WERI-Rb-1 (cell line): ENCODE measurements at places on chromosomes 16 and 17.

- no peak for DNase-seq
Measured at GRCh38 chr17:51666971-51667705, 406.8 kb downstream of the UTP18 start.

- DNase-seq: no peak
Measured at GRCh38 chr17:29870836-29871465, 59.1 kb downstream of the SSH2 start.

DNA sequence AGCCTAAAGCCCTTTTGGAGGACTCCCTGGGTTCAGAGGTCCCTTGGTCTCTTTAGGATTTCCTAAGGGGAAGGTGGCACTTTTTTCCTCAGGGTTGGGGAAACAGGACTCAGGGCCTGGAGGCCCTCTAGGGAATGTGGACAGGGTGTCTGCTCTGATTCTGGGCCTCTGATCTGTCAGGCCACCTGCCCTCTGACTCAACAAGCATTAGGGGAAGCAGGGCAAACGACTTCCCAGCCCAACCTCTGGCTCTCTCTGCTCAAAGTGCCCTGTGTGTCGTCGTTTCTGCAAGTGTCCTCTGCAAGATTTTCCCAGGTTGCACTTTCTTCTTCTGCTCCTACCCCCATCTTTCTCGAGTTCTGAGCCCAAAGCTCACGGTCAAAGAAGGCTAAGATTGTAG lies 6.6 kb upstream of the IGFBP4 start:
- DNase-seq: no peak

DNA sequence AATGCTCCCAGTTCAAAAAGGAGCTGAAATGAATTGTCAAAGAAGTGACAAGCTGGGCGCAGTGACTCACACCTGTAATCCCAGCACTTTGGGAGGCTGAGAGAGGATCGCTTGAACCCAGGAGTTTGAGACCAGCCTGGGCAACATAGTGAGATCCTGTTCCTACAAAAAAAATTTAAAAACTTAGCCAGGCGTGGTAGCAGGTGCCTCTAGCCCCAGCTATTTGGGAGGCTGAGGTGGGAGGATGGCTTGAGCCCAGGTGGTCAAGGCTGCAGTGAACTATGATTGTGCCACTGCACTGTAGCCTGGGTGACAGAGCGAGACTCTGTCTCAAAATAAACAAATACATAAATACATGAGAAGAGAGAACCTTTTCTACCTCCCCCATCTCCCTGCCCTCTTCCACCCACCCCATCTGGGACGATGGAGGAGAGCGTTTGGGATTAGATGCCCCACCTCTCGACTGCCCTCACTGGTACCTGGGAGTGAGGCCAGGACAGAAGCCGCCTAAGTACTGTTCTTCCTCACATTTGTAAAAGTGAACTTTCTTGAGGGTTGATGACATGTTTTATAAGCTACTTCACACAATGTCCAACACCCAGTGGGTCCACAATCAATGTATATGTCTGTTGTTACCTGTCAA lies 2.4 kb downstream of the IL4R start:
- DNase-seq: no peak

DNA sequence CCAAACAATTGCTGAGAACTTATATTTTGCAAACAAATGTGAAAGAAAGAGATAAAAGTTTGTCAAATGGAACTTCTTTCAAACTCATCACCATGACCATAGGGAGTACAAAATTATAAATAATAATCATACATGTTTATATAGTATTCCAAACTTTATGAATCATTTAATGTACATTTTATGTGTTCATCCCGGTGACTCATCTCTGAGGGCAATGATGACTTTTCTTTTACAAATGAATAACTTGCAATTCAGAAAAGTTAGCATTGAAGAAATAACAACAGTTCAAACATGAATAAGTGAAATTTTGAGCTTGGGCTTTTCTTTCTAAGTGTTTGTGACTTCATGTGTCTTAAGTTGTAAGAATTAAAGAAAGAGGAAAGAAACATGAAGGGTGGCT lies 66.3 kb upstream of the CDH8 start:
- no peak for DNase-seq

GRCh38 chr16:27429981-27430441 lies 28.0 kb downstream of the IL21R start:
- no peak for DNase-seq

- no peak for DNase-seq
Measured at GRCh38 chr16:47142486-47142820, 1.3 kb downstream of the NETO2 start.

DNA sequence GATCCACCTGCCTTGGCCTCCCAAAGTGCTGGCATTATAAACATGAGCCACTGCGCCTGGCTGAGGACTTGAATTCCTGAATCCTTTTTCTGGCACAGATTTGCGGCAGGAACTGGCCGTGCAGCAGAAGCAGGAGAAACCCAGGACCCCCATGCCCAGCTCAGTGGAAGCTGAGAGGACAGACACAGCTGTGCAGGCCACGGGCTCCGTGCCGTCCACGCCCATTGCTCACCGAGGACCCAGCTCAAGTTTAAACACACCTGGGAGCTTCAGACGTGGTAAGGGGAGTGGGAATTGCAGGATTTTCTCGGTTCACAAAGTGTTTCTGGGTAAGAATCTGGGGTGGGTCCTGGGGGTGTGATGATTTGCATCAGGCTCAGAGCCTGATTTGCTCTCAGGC lies 41.0 kb downstream of the NDE1 start:
- no peak for DNase-seq

GRCh38 chr17:73401911-73402310 lies 90.1 kb upstream of the CDC42EP4 start:
- DNase-seq: no peak

DNA sequence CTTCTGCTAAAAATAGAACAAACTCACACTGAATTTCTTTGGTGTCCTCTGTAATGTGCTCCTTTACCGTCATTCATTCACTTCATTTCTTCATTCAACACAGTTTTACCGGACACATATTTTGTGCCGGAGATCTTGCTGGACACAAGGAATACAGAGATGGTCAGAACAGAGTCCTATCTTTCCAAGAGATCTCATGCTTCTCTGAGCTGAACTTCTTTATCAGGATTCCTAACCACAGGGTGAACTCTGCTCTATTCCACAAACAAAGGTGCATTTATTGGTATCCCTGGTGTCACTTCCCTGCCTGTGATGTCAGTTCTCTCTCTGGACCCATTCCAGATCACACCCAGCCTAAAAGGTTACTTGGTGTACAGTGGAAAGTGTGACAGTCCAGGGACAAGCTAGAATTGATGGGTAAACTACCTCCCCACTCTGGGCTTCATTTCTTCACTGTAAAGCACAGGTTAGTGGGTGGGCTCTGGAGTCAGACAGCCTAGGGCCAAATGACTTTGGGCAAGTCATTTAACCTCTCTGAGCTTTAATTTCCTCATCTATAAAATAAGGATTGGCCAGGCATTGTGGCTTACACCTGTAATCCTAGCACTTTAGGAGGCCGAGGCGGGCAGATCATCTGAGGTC lies 4.2 kb downstream of the IFI35 start:
- DNase-seq: no peak

DNA sequence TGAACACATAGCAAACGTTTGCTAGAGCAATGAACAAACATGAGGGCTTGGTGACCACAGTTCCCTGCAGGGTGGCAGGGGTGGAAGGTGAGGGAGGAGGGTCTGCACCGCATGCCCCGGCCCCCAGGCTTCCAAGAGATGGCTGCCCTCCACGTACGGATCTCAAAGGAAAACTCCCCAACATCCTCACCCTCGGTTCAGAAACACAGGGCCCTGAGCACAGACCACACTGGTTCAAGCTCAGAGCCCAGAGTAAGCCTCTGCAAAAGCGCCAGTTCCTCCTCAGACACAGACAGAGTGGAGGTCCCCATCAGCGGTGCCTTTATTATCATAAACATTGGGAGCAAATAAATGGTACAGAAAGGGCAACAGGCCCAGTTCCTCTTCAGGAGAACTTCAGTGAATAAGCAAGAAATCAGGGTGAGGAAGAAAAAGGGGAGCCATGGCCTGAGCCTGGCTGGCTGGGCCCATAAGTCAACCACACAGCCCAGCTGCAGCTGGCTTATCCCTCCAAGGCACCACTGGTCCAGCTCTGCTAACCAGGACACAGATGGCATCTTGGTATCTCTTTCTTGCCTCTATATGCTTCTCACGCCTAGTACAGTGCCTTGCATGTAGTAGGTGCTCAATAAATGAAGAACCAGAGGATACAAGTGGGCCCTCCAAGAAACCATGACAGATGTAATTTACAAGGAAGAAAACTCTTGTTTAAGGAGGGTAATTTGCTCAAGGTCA lies 11.0 kb downstream of the MPO start:
- DNase-seq: no peak

DNA sequence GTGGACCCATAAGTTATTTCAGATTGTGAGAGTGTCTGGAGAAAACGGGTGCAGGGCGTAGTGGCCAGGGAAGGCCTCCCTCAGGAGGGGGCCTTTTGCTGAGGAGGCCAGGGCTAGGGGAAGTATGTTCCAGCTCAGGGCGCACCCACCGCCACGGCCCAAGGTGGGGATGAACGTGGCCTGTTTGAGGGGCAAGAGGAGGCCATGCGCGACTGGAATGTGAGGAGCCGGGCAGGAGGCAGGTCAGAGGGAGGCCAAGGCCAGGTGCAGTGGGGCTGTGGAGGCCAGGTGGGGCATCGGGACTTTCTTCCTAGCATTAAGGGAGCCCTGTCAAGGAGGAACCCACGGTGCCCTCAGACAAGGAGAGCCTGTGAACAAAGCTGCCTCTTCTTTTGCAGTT lies 26.7 kb downstream of the SLC12A3 start:
- DNase-seq: no peak

DNA sequence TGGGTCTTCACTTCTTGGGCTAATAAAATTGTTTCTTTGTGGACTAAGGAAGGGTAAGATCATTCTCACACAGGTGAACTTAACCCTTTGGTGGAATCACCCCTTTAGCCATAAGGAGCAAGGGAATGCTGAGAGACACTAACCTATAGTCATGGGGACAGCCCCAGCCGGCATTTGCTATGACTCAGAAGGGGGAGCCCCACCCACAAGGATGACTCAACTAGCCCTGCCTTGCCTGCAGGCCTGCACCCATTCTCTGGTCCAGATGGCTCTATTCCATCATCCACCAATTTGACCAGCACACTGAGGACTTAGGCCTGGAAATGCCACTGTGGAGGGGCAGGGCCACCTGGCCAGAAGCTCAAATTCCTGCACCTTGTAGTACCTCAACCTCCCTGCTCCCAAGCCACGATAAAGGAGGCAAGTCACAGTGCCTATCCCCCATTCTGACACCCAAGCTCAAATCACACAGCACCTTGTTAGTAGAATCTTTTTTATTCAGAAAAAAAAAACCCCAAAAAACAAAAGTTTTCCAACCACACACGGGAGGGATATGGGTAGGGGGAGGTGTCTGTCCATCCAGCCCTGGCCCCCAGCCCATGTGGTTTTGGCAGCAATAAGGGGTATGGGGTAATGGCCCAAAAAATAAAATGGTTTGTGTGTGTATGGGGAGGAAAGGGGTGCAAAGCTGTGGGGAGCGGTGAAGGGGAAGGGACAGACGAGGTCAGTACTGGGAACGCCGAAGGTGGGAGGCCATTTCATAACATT lies 3.0 kb downstream of the PFN1 start:
- peak; percentile 50 for DNase-seq

GRCh38 chr17:8332688-8333087 lies 7.0 kb upstream of the ODF4 start:
- peak; percentile 56 for DNase-seq

GRCh38 chr17:28446716-28447395 lies 26.6 kb upstream of the SLC13A2 start:
- no peak for DNase-seq

GRCh38 chr17:8125154-8125946 lies 1.4 kb upstream of the HES7 start:
- DNase-seq: peak; percentile 80

DNA sequence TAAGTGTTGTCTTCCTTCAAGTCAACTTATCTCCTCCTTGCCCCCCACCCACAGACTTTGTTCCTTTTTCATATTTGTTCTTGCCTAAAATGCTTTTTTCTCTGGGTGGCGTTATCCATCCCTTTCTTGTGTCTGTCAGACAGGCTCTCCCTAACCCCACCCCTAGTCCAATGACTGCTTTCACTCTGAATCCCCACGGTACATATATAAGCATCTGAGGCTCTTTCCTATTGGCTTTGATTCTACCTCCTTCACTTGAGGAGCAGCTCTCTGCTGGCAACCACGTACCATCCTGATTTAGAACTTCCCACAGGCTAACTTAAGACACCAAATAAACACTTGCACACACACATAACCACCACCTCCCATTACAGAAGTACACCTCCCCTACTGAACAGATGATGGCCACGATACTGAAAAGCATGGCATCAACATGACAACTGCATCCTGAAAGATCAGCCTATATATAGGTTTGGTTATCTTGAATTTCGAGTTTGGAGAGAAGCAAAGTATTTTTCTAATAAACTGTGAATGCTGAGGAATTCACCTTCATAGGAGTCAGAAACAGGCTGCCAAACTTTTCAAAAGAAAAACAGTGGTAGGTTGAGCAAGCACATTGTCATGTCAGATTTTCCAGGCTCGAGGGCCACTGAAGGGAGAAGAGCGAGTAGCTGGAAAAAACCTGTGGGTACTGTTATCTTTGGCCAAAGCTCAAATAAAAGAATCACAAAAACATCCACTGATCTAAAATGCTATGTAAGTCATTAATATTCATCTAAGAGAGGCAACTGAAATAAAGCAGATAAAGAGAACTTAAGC lies 24.3 kb downstream of the STAT3 start:
- no peak for DNase-seq

DNA sequence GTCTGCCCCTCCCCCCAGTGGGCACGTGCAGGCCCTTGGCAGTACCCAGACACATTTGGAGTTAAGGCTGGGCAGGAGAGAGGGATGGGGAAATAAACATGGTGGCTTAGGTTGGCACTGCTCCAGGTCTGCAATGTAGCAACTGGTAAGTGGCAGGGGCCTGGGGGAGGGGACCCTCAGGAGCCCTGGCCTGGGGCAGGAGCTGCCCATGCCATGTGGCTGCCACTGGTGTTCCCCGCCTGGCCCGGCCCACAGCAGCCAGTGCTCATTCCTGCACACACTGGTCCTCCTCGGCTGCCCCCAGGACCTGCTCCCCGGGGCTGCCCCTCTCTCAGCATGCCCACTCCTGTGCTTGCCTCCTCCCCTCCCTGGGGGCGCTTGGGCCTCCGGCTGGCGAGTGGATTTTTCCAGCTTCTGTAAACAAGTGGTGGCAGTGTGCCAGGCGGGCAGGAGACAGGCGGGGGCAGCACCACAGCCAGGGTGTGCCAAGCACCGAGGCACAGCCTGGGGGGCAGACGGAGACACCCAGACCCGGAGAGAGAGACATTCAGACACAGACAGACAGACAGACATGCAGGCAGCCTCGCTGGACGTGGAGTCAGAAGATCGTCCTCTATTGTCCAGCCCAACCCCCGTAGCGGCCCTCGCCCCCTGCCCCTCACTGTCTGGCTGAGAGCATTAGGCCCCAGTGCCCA lies 9.4 kb downstream of the THRA start:
- DNase-seq: no peak
